KG1 (cell line): ENCODE measurements at places on chromosomes 11 and 22.

- DNase-seq, result no peak
Observed at GRCh38 chr11:35218956-35219355, 80.0 kb downstream of the CD44 start.

DNA sequence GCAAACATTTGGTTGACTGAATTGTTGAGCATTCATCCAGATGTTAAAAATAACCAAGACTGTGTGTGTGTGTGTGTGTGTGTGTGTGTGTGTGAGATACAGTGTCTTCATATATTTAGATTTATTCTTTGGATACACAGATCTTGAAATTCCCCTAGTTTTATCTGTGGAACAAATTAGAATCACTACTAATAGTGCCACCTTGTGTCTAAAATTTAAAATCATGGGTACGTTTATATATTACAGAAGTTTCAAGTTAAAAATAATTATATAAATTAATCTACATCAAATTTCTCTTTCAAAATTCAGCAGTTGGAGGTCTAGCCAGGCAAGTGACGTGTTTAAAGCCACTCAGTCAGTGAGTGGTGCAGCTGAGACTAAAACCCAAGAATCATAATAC is 1566.2 kb upstream of the TENM4 start:
- DNase-seq, result no peak

- no peak for DNase-seq
Observed at GRCh38 chr11:121439337-121439736, 12.8 kb upstream of the SORL1 start.

DNA sequence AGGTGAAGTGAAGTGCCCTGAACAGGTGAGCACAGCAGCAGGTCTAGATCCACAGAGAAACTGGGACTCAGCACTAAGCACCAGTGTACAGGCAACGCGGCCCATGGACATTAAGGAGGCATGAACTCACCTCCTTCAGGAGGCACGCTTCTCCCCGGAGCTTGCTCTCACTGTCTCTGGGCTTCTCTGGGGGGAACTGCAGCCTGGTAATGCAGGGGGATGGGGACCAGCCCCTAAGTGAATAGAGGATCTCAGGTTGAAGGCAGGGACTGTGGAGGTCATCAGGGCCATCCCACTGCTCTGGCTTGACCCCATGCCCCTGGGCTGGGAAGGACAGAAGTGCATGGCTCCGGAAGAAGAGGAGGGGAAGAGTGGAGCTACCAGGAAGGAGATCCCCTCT is 495.6 kb upstream of the B3GAT1 start:
- no peak for DNase-seq

- DNase-seq, result no peak
Observed at GRCh38 chr11:120996973-120997372, 26.9 kb upstream of the TBCEL start.

GRCh38 chr11:61698173-61698948 is 18.2 kb downstream of the DAGLA start:
- DNase-seq, result peak; percentile 54

GRCh38 chr11:28049338-28050216 is 58.4 kb downstream of the KIF18A start:
- DNase-seq, result no peak

- peak; percentile 41 for DNase-seq
Observed at GRCh38 chr11:124605719-124606118, 5.5 kb upstream of the PANX3 start.

DNA sequence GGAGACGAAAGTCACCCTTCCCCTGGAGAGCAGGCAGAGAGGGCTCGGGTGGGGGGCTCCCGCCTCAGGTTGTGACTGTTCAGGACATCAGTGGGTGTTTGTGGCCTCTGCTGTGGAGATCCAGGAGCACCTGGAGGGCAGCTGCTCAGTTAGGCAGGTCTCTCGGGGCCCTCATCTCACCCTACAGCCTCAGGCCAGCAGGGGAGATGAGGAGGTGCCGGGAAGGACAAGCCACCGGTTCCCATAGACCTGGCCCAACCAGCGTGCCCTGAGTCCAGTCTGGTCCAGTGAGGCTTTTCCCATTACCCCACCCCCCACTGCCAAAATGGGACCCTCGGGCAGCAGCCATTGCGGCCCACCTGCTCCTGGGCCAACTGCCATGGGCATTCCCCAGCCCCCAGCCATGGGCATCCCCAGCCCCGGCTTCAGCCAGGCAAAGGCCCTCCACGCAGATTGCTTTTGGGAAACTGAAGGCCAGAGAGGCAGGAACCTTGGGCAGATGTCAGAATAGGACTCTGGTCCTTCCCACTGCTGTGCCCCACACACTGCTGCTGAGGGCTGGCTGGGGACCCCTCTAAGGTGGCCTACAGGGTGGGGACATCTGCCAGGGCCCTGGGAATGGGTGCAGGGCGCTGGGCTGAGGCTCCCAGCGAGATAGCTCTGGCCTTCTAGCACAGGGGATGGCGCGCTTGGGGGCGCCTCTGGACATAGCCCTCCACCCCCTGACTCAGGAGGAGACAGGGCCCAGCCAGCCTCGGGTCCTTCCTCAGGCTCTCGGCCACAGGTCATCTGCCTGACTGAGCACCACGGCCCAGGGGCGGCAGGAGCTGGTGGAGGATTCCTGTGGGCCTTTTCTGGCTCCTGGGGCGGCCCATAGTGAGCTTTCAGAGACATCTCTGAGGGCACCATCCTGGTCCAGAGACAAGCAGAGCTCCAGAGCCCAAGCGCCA is 4.8 kb downstream of the PIM3 start:
- no peak for DNase-seq

- DNase-seq, result no peak
Observed at GRCh38 chr11:113202431-113202830, 112.0 kb upstream of the TTC12 start.

DNA sequence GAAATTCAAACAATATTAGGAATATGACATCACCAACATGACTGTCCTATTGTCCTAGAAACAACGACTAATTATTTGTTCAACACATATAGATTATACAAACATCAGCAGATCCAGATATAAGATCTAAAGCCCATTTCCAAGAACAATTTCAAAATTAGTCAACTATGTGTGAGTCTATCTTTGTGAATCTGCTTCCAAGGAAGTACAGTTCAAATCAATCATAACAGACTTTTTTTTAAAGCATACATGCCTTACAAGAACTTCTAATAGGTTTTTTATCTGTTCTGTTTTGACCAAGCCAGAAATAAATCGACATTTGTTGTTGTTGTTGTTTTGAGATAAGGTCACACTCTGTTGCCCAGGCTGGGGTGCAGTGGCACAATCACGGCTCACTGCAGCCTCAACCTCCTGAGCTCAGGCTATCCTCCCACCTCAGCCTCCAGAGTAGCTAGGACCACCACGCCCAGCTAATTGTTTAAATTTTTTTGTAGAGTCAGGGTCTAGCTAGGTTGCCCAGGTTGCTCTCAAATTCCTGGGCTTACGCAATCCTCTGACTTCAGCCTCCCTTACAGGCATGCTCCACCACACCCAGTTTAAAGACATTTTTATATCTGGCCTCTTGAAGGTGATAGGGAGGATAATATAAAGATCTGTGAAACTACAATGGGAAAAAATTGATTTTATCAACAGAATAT is 54.8 kb downstream of the DENND5A start:
- no peak for DNase-seq

DNA sequence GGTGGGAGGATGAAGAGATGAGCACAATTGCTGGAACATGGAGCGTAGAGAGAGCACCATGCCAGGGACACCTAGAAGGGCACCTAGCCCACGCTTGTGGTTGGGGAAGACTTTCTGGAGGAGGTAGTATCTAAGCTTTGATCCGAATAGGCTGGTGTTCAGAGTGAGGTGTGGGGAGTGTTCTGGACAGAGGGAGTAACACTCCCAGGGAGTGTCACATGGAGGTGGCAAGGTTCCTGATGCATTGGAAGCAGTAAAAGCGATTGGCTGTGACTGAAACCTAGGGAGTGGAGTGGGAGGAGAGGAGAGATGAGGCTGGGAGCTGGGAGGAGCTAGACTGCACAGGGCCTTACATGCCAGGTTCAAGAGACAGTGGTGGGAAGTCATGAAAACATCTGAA is 188.0 kb upstream of the NCAM1 start:
- no peak for DNase-seq

DNA sequence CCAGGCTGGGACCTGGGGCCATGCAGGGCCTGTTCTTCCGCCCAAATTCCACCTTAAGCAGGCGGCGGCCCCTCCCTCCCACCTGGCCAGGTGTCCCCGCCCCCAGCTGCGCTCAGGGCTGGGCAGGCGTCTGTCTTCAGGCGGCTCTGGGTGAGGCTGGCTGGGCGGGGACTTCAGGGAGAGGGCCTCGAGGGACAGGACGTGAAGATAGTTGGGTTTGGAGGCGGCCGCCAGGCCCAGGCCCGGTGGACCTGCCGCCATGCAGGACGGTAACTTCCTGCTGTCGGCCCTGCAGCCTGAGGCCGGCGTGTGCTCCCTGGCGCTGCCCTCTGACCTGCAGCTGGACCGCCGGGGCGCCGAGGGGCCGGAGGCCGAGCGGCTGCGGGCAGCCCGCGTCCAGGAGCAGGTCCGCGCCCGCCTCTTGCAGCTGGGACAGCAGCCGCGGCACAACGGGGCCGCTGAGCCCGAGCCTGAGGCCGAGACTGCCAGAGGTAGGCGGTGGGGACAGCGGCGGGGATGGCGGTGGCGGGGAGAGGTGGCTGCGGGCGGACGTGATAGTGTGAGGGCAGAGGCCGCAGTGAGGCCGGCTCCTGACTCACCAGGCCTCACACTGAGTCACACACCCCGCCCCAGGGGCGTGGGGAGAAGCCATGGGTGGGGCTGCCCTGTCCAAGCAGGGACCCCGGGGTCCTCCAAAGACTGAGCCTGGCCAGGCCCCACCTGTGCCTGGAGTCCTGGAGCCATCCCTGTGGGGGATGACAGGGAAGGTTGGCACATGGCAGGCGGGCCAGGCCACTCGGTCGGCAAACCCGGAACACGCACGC is at the start of gene PKP3:
Gene PKP3, plus strand, starts transcription at position 176 of the 824 bp plus-strand sequence. Its CDS starts 84 bp downstream, at position 260.
- DNase-seq, result no peak

- DNase-seq, result no peak
Observed at GRCh38 chr22:24083361-24083760, 72.3 kb downstream of the CABIN1 start.

- no peak for DNase-seq
Observed at GRCh38 chr22:50529897-50530579, at the start of gene TYMP. Gene TYMP (minus strand): TSS chr22:50530012. CDS start chr22:50529709, 303 bp downstream.

DNA sequence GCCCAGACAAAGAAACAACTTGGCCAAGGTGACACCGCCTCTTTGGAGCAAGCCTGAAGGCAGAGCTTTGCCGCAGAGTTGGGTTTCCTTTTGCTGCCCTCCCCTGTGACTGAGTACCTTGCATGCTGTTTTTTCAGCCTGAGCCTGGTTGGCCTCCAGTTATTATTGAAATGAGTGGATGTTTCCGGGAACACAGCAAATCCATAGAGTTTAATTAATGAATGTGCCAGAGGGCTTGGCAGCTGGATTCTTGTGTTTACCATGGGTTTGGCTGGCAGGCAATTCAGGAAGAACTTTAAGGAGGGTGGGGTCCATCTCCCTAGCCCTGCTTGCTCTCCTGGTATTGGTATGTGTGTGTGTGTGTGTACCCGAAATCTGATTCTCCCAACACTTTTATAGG is 65.6 kb upstream of the CRYBB3 start:
- no peak for DNase-seq

GRCh38 chr22:34567367-34567766 is 498.6 kb upstream of the ISX start:
- DNase-seq, result no peak

- no peak for DNase-seq
Observed at GRCh38 chr22:37663521-37664140, 5.1 kb downstream of the PDXP start.

GRCh38 chr11:48043111-48043990 is 63.0 kb downstream of the PTPRJ start:
- no peak for DNase-seq

DNA sequence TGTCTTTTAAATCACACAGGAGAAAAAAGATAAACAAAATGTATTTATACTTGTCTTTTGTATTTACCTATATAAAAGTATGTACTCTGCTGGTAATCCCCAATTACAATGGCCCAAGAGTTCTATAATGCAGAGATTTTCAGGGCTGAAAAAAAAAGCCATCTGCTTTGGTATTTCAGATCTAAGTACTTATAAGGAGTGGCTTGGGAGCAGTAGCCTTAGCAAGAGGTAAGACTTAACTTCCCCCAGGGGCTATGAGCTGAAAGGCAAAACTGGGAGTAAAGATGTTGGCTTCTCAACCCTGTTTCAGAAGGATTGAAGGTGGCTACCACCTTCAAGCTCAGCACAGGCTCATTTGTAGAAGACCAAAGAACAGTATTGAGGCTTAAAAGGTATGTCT is 35.3 kb upstream of the EP300 start:
- no peak for DNase-seq

- DNase-seq, result no peak
Observed at GRCh38 chr11:9527481-9528135, 45.9 kb upstream of the WEE1 start.

- DNase-seq, result no peak
Observed at GRCh38 chr11:69348414-69349235, 54.7 kb downstream of the MYEOV start.
